ENCODE measurements at places on chromosomes 7 and 10. TPM values are rescaled to one million over a fixed set of nuclear protein-coding genes. Genes with fewer than 3 reads are reported as not detected.
A peak's percentile ranks its signal among the peaks of the same experiment; 100 is the strongest.

DNA sequence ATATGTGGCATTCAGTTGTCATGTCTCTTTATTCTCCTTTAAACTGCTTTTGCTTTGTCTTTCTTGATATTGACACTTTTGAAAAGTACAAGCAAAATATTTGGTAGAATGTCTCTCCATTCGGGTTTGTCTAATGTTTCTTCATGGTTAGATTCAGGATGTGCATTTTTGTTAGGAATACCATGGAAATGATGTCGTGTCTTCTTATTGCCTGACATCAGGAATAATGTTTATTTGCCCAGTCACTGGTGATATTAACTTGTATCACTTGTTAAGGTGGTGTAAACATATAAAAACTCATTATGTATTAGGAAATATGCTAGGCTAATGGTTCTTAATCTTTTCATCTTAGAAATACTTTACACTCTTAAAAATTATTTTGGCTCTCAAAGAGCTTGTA lies 43.4 kb downstream of the CDK1 start:
- DNase-seq, result no peak

DNA sequence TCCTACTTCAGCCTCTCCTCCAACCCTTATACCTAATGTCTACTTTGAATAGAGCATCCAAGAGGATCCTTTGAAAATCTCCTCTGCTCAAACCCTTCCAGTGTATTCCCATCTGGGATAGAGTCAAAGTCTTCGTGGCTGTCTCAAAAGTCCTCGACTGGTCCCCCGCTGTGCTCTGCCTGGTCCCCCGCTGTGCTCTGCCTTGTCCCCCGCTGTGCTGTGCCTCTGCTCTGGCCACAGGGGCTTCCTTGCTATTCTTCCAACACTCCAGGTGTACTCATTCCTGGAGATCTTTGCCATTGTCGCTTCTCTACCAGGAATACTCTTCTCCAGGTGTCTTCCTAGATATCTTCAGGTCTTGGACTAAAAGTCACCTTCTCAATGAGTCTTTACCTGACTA lies 36.1 kb upstream of the COMMD3 start:
- no peak for DNase-seq

- no peak for DNase-seq
These were observed 138.6 kb downstream of the EMX2 start for GRCh38 chr10:117681104-117681503.

GRCh38 chr10:118870467-118871243 lies 115.9 kb upstream of the CACUL1 start:
- DNase-seq, result peak; percentile 65

GRCh38 chr10:114174695-114175188 lies 739 bp upstream of the CCDC186 start:
- DNase-seq, result no peak

The OR13A1 gene
- polyA plus RNA-seq, result 0.08 TPM

All from left kidney (tissue), 8 donors.